RPMI8226 (cell line): ENCODE measurements at places on chromosomes 5 and 9.
A peak's percentile ranks its signal among the peaks of the same experiment; 100 is the strongest.

DNA sequence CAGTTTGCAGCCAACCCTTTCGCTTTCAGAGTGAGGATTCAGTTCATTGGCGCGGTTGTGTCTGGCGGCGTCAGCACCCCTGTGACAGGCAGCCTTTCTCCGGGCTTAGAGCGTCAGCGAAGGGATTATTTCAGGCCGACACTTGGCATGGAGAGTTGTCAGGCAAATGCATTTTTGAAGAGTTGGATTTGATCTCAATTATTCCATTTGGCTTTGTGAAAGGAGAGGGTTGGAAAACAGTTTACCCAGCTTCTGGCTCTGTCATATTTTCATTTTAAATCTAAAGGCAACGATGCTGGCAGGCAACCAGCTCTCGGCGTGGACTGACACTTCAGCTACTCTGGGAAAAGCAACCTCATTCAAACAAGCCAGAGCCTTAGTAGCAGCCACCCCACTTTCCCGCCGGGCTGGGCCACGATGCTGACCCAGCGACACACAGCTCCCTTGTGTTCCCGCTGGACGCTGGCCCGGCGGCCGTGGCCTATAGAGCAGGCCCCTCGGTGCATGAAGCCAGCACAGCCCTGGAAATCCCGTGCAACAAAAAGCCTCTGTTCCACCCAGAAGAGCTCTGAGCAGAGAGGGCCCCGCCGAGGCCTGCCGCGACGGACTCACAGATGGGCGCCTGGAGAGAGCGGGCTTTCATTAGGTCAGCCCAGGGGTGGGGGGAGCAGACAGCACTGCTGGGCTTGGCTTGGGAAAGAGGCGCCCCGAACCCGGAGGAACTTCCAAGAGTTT is 28.9 kb upstream of the LPCAT1 start:
- no peak for DNase-seq

DNA sequence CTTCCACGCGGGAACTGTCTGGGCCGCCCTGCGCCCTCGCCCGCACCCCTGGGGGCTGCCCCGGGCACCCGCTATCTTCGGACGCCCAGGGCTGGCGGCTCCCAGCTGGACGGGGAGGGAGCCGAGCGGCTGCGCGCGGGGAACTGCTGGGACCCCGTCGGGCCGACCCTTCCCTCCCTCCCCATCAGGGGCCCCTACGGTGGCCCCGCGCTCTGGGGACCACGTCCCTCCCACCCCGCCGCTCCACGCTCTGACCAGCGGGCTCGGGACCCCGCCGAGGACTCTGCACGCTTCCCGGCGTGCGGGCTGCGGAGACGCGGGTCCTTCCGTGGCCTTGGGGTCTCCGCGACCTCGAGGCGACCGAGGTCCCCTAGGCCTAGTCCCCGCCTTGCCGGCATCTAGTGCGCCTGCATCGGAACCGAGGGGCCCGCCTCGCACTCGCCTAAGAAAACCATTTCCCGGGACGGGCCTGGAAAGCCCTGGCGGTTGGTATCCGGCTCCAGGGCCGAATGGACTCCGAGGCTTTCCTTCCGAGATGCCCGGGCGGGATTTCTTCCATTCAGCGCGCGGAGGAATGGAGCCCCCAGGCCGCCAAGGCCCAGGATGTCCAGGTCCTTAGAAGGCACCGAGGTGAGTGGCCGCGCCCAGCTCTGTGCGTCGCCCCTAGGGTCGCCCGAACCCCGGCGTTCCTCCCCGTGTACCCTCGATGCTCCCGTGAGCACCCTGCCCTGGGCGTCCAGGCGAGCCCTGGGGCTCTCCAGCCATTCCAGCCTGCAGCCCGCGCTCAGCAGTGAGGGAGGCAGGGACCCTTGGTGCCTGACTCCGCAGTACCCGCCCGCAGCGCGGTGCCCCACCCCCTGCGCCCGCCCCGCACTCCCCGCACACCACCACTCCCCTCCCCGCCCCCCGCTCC is 705 bp upstream of the SLC6A3 start:
- DNase-seq, result no peak

GRCh38 chr9:84945878-84946538 is 276.5 kb downstream of the NTRK2 start:
- DNase-seq, result no peak

DNA sequence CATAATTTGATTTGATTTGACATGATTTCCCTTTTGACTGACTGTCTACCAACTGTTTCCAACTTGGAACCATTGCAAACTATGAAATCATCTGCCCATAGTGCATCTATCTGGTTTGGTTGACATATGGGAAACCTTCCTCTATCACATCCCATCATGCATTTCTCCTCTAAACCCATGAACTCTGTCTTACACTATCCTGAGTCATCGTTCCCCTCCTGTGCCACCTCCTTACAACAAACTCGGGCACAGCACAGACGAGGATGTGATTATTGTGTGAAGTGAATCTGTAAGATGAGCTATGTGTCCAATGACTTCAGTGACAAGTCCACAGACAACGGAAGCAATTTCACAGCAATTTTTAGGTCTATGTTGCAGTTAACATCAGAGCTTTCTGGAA is 126.1 kb downstream of the NPR3 start:
- no peak for DNase-seq

GRCh38 chr5:172872997-172873491 is 39.0 kb downstream of the ERGIC1 start:
- DNase-seq, result no peak

GRCh38 chr5:35852084-35852734 is 4.5 kb upstream of the IL7R start:
- DNase-seq, result no peak

- DNase-seq, result no peak
These were observed 372.1 kb downstream of the ARRDC3 start for GRCh38 chr5:91011029-91011428.

DNA sequence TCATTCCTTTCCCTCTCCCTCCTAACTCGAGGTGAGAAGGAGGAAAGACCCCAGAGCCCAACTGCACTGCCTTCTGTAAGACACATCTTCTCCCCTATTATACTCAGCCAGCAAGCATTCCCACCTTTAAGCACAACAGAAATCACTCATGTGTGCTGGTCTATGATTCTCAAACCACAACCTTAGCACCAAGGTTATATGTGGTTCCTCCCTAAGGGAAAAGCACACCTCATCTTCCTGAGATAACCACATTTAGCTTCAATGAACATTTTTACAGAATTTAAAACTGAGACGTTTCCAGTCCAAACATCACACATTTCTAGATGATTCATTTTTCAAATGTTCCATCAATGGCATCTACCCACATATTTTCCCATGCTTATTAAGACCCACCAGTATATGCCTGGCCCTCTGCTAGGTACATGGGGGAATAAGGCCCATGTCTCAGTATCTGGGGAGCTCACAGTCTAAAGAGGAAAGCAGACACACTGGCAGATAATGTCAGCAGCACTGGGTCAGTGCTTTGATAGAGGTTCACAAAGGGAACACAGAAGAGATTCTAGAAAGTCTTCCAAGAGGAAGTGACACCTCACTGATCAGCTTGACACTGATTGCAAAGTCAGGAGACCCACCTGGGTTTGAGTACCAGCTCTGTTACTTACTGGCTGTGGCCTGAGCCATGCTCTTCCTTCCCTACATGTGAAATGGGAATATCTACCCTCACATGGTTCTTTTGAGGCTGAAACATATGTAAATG is 245.4 kb downstream of the DENND1A start:
- DNase-seq, result peak; percentile 51

DNA sequence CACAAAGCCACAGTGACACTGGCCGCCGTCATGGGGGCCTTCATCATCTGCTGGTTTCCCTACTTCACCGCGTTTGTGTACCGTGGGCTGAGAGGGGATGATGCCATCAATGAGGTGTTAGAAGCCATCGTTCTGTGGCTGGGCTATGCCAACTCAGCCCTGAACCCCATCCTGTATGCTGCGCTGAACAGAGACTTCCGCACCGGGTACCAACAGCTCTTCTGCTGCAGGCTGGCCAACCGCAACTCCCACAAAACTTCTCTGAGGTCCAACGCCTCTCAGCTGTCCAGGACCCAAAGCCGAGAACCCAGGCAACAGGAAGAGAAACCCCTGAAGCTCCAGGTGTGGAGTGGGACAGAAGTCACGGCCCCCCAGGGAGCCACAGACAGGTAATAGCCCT is 26.1 kb downstream of the HRH2 start:
- no peak for DNase-seq

DNA sequence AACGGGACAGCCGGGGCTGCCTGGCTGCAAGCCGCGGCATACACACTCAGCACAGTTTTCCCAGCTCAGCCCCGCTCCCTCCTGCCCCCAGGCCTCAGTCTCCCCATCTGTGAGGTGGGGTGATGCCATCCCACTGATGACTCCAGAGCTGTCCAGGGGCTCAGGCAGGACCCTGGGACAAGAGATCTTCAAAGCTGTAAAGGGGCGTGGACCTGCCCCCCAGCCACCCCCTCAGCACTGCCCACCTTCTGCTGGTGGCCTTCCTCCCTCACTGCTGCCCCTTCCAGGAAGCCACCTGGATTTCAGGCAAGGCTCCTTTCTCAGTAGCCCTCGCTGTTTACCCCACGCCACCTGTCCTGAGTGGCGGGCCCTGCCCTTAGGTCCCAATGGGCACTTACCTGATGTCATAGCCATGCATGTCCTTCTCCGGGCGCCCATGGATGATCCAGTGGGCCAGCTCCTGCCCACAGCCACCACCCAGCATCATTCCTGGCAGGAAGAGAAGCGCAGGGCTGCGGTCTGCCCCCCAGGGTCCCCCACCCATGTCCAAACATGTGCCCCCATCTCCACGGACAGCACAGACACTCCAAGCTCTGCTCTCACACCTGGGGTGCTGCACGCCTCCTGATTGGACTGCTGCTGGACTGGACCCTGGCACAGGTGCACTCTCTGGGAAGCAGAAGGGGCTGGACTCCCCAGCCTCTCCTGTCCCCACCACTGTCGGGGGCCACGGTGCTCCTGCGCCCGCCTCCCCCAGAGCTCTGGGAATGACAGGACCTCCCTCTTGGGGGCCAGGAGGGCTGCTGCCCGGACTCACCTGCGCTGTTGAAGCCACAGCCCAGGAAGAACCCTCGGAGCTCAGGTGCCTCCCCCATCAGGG is 25.7 kb downstream of the SARDH start:
- DNase-seq, result no peak

DNA sequence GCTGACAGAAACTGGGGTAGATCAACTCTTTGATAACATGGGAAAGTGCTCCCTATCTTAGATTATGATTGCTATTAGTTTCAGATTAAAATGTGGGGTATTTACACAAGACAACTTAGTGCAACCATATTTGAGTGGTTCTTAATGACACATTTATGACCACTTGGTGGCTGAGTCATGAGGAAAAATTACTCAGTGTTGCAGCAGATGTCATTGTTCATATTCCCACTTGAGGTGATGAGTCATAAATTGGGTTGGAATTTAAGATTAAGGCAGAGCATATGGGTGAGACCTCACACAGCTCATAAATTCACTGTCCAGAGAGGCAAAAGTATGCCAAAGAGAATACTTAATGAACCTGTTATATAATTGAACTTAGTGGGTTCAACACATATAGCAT is 408.3 kb downstream of the DMRT2 start:
- no peak for DNase-seq

GRCh38 chr9:99040911-99041582 is 63.9 kb upstream of the TGFBR1 start:
- DNase-seq, result no peak

DNA sequence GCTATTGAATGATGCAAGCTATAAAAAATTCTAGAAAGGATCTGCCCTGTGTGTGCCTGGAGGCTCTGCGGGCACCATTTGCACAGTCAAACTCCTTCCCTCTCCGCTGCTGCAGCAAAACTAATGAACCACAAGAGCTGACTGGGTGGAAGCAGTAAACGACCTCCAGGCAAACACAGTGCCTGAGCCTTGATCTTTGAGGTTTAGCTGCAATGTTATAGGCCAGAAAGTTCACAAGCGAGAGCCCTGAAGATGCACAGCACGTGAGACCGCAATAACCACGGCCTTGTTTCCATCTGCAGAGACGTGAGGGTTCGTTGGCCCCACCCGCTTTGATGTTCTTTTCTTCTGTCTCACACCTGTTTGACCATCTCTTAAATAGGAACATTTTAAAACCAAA is 69.2 kb upstream of the S1PR3 start:
- DNase-seq, result peak; percentile 16

DNA sequence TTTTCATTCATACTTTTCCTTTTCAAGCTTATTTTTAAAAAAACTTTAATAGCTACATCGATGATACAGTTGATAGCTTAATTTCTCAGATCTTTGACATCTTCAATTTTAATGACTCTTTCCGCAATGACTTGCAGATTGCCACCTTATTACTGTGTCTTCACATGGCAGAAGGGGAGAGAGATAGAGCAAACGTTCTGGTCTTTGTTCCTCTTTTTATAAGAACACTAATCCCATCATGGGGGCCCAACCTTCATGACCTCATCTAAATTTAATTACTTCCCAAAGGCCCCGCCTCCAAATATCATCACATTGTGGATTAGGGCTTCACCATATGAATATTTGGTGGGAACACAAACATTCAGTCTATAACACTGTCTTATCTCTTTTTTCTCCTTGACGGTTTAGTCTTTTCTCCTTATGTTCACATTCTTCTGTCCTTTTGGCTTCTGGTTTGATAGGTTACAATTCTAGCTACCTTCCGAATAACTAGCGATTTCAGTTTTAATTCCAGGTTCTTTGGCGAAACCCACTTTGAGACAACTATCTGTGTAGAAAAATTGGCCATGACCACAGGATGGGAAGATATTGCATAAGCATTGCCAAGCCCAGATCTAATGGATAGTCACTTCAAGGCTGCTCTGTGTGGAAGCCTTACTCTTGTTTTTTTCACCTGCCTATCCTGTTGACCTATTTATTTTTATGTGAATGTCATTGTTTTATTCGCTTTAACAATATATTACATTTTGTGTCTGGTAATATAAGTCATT is 5.0 kb downstream of the ZNF189 start:
- DNase-seq, result no peak

DNA sequence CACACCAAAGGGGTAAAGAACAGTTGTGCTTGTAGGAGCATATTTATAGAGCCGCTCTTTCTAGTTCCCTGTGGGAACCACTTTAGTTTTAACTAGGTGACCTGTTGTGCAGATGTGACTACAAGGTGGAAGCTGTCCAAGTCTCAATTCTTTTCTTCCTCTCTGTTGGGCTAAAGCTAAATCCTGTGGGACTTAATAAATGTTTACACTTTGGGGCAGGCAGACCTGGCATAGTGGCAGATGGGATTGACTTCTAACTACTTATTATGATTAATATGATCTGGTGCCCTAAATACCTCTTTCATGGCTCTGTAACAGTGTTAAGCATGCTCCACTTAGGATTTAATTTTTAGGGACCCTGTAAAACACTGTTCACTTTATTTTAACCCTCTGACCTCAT is 265.3 kb downstream of the KCTD16 start:
- no peak for DNase-seq

DNA sequence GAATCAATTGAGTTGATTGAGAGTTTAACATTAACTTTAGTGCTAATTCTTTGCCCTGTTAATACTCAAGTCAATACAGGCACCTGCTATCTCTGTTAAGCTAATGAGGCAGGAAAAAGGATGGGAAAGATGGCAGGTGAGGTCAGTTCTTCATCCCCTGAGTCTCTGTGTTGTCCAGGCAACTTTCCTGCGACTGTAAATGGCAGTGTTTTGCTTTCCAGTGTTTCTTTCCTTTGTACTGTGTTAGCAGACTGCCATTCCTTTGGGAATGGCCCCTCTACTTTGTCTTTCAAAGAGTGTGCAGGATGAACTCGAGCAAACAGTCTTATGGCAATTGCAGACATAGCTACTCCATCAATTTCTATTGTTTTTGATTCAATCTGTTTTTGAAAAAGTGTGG is 202.2 kb upstream of the VLDLR start:
- no peak for DNase-seq

- DNase-seq, result no peak
These were observed 50.5 kb upstream of the C5orf46 start for GRCh38 chr5:147956842-147957223.
